ENCODE measurements at places on chromosomes 7 and 10.

DNA sequence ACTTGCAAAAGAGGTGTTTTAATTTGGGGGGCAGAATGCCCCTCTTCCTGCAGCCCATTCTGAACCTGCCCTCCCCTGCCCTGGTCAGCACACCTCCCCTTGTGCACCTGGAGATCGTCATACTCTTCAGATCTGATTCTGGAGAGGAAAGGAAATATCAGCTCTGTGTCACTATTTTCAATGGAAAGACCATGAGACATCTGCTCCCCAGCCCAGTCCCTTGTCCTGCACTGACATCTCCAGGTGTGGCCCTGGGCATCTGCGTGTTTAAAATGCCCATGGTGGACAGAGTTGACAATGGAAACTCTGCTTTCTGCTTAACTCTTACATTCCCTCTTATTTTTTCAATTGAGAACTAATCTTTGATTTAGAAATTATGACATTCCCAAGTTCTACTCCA lies 41.6 kb upstream of the RASGEF1A start:
- no peak for DNase-seq

- no peak for DNase-seq
These were observed 221.6 kb downstream of the DGKI start for GRCh38 chr7:137625197-137625596.

DNA sequence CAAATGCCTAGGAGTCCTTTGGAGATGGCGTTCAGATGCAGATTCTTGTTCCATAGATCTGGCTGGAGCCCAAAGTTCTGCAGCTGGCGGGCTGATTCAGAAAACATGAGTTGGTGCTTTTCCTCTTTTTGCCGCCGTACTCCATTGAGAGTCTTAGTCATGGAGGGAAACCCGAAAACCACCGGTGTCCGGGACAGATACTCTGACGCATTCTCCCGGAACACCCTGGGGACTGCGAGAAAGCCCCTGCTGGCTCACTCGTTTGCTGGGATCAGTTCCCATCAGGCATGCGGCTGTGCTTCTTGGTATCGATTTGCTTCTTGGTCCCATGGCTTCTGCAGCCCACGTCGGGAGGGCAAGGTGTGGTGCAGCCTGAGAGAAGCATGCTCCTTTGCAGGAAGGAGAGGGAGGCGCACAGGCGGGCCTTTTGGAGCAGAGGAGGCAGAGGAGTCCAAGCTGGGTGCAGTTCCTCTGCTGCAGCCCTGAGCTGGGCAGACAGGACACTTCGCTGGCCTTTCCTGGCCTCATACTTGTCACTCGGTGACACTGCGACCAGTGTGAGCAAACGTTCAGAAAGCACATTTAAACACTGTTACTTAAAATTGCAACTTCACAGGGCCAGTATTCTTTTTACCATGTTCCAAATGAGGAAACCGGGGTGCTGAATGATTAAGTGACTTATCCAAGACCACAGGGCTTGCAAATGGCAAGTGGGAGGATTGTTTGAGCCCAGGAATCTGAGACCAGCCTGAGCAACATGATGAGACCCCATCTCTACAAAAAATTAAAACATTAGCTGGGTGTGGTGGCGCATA lies 30.6 kb upstream of the PFKFB3 start:
- no peak for DNase-seq

- DNase-seq: no peak
These were observed 84.2 kb upstream of the DIP2C start for GRCh38 chr10:773562-774161.

DNA sequence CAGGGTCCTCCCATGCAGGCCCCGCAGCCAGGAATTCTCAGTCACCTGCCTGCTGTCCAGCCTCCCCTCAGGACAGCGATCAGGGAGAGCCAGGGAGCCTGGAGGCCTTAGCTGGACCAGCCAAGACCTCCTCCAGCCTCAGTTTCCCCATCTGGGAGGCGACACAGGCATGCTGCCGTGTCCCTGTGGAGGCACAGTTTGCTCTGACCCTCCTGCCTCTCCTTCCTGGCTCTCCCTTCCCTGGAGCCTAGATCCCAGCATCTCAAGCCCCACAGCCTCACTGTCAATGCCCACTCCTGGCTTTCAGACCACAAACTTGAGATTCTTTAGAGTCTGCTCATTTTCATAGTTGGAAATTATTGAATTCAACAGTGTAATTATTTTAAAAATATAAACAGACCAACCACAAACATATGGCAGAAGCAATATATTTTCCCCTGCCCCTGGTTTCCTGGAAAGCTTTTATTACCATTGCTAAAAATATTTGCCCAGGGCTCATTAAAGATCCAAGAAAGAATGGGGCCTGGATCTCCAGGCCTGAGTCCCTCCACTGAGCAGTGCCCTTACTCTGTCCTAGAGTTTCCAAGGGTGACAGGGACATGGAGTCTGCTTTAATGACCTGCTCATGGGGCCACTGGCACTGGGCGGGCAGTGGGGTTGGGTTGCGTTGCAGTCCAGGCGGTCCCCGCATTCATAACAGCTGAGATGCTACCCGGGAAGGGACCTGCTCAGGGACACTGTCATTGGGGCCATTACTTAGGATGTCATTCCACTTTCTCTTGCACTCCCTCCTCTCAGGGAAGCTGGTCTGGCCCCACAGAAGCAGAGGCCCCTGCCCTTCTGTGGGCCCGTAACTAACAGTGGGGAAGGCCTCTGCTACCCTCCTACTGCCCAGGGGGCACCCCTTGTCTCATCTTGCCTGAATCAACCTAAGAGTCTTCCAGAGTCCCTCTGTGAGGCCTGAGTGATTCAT lies 81.6 kb upstream of the CHST15 start:
- no peak for DNase-seq

DNA sequence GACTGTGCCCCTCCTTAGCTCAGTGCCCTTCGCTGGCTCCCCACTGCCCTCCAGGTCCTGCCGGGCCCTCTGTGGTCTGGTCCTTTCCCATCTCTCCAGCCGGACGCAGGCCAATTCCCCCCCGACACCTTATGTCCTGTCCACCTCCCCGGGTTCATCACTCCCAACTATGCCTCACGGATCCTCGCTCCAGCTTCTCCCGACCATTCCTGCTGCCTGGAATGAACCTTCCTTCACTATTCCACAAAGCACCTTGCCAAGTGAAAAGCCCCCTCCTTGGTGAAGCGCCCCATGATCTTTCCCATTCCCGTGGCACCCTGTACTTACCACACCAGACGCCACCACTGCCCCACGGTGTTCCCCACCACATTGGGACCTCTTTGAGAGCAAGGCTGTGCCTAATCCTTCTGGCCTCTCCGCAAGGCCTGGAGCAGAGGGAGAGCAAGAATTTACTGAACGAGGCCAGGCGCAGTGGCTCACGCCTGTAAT lies 47.2 kb downstream of the TMEM270 start:
- DNase-seq: no peak

DNA sequence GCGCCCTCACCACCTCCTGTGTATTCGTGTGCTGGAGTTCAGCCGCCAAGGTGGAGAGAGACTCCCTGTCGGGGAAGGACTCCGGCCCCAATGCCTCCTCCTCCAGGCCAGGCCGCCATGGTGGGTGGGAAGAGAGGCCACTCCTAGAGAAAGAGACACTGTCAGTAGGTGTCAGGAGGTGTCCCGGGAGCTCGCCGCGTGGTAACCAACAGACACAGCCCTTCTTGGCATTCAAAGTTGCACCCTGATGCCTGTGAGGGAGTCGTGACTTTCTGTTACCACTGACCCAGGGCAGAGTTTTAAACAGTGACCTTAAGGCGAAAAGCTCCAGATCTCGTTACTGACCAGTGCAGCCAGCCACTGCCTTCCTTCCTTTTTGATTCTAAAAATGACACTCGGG lies 155.2 kb downstream of the CUX1 start:
- DNase-seq: no peak

DNA sequence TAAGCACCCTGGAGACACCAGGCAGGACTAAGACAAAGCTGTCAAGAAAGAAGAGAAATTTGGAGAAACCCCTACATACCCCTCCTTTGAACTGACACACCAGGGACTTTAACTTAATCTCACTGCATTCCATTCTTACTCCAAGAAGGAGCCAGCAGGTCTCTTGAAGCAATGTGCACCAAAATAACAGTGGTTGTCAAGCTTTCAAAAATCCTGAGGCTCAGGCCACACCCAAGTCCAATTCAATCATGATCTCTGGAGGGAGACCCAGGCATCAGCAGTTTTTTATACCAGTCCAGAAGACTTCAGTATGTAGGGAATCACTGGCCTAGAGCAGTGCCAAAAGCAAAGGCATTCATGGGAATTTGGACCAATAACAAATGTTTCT lies 6.8 kb downstream of the SLC25A13 start:
- DNase-seq: no peak

GRCh38 chr7:93622036-93623033 lies 47.8 kb upstream of the CALCR start:
- no peak for DNase-seq

DNA sequence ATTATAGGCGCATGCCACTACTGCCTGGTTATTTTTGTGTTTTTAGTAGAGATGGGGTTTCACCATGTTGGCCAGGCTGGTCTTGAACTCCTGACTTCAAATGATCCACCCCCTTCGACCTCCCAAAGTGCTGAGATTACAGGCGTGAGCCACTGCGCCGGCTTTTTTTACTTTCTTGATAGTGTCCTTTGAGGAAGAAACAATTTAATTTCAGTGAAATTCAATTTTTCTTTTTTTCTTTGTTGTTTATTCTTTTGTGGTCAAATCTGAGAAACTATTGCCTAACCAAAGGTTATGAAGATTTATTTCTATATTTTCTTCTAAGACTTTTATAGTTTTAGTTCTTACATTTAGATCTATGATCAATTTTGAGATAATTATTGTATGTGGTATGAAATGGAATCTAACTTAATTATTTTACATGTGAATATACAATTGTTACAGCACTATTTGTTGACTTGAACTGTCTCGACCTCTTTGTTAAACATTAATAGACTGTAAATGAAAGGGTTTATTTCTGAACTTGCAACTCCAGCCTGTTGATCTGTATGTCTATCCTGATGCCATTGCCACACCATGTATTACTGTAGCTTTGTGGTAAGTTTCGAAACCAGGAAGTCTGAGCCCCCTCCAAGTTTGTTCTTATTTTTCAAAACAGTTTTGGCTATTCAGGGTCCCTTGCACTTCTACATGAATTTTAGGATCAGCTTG lies 19.8 kb upstream of the RASSF4 start:
- no peak for DNase-seq

- DNase-seq: no peak
These were observed 42.2 kb downstream of the EXOC6 start for GRCh38 chr10:92890471-92890870.

DNA sequence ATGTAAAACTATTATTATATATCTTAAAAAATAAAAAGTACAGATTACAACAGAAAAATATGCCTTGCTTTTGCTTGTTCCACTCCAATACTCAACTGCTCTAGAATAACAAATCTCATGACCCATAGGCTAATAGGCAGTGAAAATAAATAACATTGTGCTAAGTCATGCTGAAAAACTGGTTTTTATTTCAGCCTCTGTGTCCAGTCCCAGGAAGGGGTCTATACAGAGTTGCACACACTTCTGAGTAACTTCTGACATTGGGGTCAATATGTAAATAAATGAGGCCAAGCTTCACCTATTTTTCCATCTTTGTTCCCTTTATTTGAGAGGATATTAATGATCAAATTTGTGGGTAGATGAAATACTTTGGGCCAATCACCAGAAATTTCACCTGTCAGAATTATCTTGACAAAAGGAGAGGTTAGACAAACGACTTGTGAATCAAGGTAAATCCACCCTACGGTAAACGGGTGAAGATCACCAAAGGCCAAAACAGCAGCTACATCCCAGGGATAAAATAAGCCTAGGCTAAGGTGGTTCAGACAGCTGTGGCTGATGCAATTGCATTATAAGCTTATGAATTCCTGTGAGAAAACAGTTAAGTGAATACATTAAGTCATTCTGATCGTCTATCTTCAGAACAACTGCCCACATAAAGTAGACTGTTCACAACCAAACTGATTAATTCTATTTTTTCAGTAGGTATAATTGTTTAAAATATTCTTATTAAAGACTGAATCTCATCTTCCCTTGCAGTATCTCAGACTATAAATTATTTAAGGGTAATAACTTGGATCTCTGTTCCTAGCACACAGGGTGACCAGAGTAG lies 87.5 kb downstream of the UBE2H start:
- no peak for DNase-seq

- DNase-seq: no peak
These were observed 43.1 kb downstream of the CREB3L2 start for GRCh38 chr7:137958470-137959431.

GRCh38 chr7:37730501-37730900 lies 46.9 kb downstream of the GPR141 start:
- DNase-seq: no peak

DNA sequence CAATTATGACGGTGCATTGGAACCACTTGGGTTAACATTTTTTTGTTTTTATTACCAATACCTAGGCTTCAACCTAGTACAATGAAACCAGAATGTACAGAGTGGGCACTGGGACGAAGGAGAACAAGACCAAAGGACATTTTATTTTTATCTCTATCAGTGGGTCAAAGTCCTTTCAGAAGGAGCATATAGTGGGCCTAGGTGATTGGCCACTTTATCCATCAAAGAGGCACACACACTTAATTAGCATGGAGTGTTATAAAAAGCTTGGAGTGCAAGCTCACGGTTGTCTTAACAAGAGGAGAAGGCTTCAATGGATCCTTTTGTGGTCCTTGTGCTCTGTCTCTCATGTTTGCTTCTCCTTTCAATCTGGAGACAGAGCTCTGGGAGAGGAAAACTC lies at the start of gene CYP2C19:
Gene CYP2C19, plus strand, starts transcription at position 289 of the 400 bp plus-strand sequence. Its CDS starts 25 bp downstream, at position 314.
- no peak for DNase-seq

DNA sequence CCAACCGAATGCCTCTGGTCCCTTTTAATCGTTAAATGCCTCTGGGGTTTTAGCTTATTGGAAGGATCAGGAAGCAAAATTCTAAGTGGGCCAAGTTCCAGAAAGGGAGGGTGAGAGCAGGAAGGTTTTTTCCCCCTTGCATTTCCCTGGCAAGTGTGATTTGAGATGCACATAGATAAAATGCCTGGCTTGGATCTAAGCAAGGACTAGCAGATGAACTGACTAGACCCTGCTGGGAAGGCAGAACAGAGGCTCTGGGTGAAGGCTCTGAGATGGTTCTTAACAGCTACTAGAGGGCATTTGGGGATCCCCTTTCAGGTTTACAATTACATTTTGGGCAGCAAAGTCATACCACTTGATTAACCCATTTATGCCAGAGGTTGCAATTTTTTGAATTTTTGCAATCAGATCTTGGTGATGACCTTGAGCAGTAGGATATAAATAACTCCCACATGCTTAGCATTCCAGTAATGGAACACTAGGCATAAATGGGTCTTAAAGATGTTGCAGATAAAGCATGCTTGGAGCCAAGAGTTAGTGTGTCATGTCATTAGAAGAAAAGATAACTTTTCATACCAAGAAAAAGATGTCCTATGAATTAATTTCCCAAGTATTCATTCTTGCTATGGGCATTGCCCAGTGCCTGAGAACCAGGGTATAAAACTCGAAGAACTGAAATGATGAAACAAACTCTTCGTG lies 205.9 kb downstream of the SEC23IP start:
- DNase-seq: no peak

- DNase-seq: no peak
These were observed 333.3 kb downstream of the CACNA2D1 start for GRCh38 chr7:82110146-82110840.

Data from GM10248 (cell line).